ENCODE measurements at places on chromosomes 3 and 15. TPM values are rescaled to one million over a fixed set of nuclear protein-coding genes. Genes with fewer than 3 reads are reported as not detected.

GRCh38 chr3:105334138-105334882, 32.4 kb upstream of the ALCAM start:
- DNase-seq = no peak

ACTL6A gene
- 39.5 TPM for polyA plus RNA-seq

GRCh38 chr3:141401095-141401494, 32.8 kb downstream of the ZBTB38 start:
- no peak for DNase-seq

DLL4 gene
- polyA plus RNA-seq = 14.1 TPM

MYLK gene
- polyA plus RNA-seq = 22.3 TPM

- DNase-seq = no peak
Observed at GRCh38 chr3:122665881-122666280, 14.8 kb upstream of the PARP14 start.

DNA sequence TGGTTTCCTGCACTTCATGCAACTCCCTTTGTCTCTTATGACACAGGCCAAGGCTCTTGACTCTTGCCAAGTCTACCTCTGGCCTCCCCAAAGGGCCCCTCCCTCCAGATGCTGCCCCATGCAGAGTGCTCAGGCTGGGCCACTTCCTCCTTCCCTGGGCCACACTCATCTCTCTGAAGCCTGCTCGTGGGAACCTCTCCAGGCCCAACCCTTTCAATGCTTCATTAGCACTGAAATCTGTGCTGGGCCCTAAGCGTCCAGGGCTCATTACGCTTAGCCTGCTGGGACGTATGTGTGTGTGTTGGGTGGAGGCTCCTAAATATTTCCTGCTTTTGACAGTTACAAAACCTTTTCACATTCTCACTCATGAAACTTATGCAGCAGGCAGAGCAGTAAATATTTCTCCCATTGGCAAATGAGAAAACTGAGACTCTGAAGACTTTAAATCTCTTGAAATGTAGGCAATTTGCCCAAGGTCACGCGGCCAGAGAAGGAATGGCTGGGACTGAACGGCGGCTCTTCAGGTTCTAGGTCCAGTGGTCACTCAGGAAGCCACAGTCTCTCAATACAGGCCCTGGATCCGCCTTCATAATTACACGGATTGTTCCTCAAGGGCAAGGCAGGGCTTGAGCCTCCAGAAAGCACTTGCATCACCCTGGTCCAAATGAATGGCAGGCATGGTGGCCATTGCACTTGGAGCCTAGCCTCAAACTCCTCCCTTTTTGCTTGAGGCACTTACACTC, 241.7 kb upstream of the HES1 start:
- DNase-seq = no peak

VGLL3 gene
- polyA plus RNA-seq = 25.9 TPM

- no peak for DNase-seq
Observed at GRCh38 chr3:54123776-54124196, 1.4 kb downstream of the CACNA2D3 start.

DNA sequence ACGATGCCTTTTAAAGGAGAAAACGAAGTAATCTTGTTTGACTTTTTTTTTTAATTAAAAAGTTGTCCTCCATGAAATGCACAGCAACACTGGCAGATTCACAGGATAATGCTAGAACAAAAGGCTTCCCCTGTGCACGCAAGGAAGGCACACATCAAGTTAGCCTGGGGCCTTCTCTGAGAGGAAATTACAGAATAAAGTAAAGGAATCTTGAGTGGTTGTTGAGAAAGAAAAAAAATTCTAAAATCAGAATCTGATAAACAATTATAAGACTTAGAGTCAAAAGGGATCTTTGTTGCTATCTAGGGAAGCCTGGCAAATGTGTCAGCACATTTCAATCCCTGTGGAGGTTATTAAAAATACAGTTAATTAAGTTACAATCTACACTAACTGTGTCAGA, 946.0 kb downstream of the IGSF11 start:
- no peak for DNase-seq

DNA sequence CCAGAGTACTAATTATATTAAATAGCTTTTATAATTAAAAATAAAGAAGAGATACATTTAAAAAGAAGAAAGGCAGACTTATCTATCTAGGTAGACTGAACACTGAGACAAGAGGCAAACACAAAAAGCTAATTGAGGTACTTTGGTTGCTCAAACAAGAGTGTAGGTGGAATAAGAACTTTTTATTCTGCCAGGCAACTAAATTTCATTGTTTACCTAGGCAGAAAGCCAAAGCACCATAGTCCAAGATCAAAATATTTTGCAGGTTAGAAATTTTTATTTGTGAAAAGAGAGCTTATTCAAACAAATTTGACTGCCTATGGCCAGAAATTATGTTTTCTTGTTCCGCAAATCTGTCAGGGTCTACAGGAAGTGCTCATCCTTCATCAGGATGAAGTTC, 499.6 kb upstream of the GBE1 start:
- no peak for DNase-seq

- DNase-seq = no peak
Observed at GRCh38 chr3:168086541-168087260, 9.0 kb downstream of the GOLIM4 start.

DNA sequence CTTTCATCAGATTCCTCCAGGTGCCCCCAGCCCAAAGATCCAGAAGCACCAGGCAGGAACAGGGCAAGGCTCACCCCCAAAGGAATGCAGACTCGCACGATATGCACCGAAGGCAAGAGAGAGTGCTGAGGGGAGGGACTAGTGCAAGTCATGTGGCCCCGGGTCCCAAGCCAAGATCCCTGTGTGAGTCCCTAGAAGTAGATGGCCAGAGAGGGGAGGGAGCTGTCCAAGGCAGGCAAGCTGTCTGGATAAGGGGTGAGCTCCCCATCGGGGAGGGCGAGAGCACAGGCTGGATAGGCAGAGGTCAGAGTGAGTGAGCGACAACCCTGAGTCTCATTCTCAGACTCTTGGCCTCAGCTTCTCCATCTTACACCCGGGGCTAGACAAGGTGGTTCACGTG, 171.5 kb upstream of the LINGO1 start:
- no peak for DNase-seq

GRCh38 chr3:125154800-125155269, 57.7 kb downstream of the SLC12A8 start:
- DNase-seq = no peak

DNA sequence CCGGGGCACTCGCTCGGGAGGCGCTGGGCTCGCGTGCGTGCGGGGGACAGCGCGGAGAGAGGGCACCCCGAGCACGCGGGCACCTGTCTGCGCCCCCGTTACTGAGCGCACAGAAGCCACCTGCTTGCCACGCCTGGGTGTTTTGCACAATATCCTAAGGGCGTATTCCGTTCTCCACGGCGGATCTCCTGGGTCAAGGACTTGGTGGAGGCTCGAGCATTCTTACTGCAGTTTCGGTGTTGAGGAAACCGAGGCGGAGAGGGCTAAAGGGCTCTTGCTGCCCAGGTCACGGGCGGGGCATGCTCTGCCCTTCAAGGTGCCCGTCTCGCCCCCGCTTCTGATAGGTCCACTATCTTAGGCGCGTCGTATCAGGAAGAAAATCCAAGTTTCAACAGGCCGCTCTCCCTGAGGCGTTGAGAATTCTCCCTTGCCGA, 526 bp downstream of the GPD1L start:
- no peak for DNase-seq

PDHB gene
- 81.6 TPM for polyA plus RNA-seq

DNA sequence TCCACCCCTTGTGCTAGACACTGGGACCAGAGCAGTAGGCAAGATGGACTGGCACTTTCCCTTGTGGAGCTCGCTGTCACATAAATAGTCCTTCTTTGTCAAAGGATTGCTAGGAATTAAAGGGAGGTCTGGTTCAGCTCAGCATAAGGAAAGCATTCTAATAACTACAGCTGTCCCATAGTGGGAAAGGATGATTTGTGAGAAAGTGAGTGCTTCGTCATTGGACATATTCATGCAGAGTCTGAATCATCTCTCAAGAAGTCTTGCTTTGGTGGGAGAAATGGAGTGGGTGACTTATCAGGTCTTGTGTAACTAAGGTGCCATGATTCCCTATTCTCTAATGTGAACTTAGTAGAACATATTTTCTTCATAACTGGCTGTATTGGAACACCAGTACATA, 14.7 kb downstream of the PPARG start:
- no peak for DNase-seq

GRCh38 chr15:48096813-48097212, 24.0 kb upstream of the SLC24A5 start:
- no peak for DNase-seq

MYRIP gene
- 0.89 TPM for polyA plus RNA-seq

ULK4 gene
- polyA plus RNA-seq = 2.4 TPM

GRCh38 chr15:37794947-37795346, 139.5 kb upstream of the TMCO5A start:
- DNase-seq = no peak

DNA sequence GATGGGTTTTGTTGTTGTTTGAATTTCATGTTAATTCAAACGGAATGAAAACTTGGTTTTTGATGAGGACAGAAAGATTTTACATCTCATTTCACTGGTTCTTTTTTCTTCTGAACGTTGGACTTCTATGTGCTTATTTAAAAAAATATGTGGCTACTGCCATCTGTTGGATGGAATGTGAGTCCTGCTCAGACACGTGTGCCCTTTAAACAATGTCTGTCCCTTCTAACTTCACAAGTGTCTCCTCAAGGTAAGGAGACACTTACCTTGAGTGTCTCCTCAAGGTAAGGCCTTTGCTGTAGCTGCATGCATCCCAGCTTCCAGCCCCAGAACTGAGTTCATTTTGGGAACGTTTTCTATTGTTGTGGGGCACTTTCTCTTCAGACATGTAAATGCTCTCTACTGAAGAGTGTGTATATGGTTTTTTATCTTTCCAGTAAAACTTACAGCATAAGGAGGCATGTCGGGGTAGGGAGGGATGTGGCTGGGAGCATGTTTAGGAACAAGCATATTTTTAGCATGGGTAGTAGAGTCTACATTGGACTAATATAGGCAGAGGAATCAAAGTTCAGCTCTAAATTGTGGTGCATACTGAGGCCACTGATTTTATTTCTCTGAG, 63.1 kb upstream of the UBE3A start:
- DNase-seq = no peak

DNA sequence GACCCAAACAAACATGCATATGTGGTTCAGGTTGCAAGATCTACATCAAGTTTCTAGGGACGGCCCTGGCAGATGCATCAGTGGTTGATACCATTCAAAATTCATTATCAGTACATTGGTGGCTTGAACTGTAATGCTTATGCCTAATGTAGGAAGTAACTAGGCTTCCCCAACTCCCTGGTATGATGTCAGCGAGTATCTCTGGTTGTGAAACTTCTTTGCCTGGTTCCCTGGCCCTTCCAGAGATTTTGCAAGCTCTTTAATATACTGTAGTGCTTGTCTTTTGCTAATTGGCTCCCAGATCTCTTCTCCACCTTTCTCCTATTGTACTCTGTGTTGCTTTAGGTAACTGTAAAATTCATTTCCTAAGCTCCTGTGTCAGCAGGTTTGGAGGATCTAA, 114.8 kb upstream of the RARB start:
- DNase-seq = no peak

DNA sequence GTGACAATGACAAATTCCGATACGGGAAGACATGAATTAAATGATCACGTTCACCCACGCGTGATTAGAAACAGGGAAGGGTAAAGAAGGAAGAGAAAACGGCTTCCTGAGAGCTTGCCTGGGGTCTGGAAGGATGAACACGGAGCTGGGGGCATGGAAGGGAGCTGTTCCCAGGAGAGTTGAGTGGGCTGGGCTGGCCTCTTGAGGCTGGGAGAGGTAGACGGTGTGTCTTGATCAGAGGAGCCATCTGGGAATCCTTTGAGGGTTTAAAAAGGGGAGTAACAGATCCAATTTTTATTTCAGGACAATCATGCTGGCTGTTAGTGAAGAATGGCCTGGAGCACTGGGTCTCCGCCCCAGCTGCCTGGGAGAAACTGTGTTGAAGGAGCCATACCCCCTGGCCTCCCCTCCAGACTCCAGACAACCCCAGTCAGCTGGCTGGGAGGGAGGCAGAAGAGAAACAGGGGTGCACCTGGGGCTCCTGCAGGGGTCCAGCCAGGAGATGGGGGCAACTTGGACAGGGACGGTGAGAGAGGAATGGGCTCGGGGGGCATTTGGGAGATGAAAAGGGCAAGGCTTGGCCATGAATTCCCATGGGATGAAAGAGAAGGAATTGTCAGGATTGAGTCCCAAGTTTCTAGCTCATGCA, 53.6 kb upstream of the CGNL1 start:
- no peak for DNase-seq

GRCh38 chr3:42756681-42757213, 16.3 kb downstream of the CCDC13 start:
- no peak for DNase-seq
